Thoracic aorta endothelial cell (primary cell): ENCODE measurements at places on chromosomes 1 and 21. TPM values are rescaled to one million over a fixed set of nuclear protein-coding genes. Genes with fewer than 3 reads are reported as not detected.

The VCAM1 gene
- total RNA-seq: 7.1 and 10.4 TPM in 2 replicates

The GLIS1 gene
- not detected in 2 replicates for total RNA-seq

The CD2 gene
- total RNA-seq: not detected in 2 replicates

The CDA gene
- total RNA-seq: 1.5 and 2.0 TPM in 2 replicates

The RBM11 gene
- total RNA-seq: not detected in 2 replicates

The CRABP2 gene
- total RNA-seq: 0.72 and 1.2 TPM in 2 replicates

The THEM5 gene
- total RNA-seq: not detected in 2 replicates

The SLC30A10 gene
- not detected in 2 replicates for total RNA-seq

The ST6GALNAC5 gene
- not detected in 2 replicates for total RNA-seq

The BMP8A gene
- 0.14 TPM in 1 of 2 replicates, not detected in the other for total RNA-seq

The RNU1-4 gene
- under 0.01 TPM in 2 replicates for total RNA-seq

The AIRE gene
- under 0.01 TPM in 1 of 2 replicates, not detected in the other for total RNA-seq

The FLG2 gene
- total RNA-seq: not detected in 2 replicates

The FCGR1A gene
- not detected in 2 replicates for total RNA-seq

The SH3GLB1 gene
- 103 and 107 TPM in 2 replicates for total RNA-seq

The KRTAP20-4 gene
- total RNA-seq: not detected in 2 replicates

The MMEL1 gene
- total RNA-seq: 1.1 and 3.5 TPM in 2 replicates

The KLHL21 gene
- total RNA-seq: 28.3 and 31.5 TPM in 2 replicates

The SLX9 gene
- 23.9 and 24.7 TPM in 2 replicates for total RNA-seq

The USP16 gene
- total RNA-seq: 47.2 and 48.0 TPM in 2 replicates

The NUP210L gene
- under 0.01 and 0.07 TPM in 2 replicates for total RNA-seq

The KRTAP19-3 gene
- total RNA-seq: not detected in 2 replicates

The CDK11A gene
- 13.3 and 17.7 TPM in 2 replicates for total RNA-seq

The DHX9 gene
- 263 and 296 TPM in 2 replicates for total RNA-seq

The DCST1 gene
- total RNA-seq: not detected in 2 replicates

The IQCC gene
- total RNA-seq: 1.1 and 1.9 TPM in 2 replicates

The TFF2 gene
- not detected in 2 replicates for total RNA-seq

The PCSK9 gene
- 0.07 TPM in 1 of 2 replicates, not detected in the other for total RNA-seq
